ENCODE measurements at places on chromosomes 7 and 10.
A peak's percentile ranks its signal among the peaks of the same experiment; 100 is the strongest.

- peak; percentile 94 for DNase-seq
Measured at GRCh38 chr7:159197066-159197975, 52.7 kb upstream of the VIPR2 start.

GRCh38 chr10:16843252-16843870, 26.1 kb upstream of the RSU1 start:
- DNase-seq, result peak; percentile 80

GRCh38 chr7:129468547-129468946, 33.8 kb upstream of the SMKR1 start:
- no peak for DNase-seq

DNA sequence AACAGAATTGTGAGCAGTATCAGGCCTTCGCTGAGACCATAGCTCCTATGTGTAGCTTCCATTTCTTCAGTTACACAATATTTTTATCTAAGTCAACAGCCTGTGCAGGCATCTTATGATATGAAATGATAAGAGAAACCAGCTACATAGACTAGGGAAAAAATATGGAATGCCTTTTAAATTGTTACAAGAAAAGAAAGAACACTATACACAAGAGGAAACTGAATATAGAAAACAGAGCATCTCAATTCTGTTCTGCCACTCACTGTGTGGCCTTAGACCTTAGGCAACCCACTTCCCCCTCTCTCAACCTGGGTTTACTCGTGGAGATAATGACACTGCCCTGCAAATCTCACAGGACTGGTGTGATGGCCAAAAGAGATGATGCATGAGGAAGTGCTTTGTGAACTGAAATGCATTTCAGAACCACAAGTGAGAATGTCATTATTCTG, 132.9 kb downstream of the LRRN3 start:
- DNase-seq, result no peak

DNA sequence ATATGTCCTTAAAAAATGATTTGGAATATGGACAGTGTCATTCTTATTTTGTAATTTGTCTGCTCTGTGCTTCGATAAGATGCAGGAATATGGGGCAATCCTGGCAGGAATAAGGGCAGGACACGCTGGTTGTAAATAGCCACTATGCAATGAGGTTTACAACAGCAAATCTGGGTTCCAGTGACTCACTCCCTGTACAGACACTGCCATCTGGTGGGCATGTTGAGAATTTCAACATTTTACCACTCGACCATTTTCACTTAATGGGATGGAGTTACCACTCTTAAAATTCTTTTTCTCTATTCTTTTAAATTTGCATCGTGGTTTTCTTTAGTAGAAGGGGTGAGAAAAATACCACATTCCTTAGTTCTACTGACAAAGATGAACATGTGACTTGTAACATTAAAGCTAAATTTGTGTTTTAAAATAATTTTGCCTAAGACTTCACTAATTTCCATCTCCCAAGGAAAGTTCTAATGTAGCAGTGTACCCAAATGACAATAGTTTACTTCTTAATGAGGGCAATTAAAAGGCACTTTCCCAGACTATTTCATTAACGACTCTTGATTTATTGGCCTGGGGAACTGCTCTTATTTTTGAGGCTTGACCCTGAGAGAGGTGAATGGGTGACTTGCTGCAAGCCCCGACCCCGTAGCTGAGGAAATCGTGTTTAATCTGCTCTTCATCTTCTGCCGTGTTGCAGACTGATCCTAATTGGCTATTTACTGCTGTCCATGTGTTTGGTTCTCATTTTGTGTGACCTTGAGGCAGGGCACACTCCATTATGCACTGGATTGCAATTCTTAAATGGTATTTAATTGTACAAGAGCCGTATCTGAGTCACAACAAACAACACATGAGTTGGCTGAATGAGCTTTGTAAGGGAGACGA, 173.6 kb upstream of the IMMP2L start:
- DNase-seq, result peak; percentile 77

DNA sequence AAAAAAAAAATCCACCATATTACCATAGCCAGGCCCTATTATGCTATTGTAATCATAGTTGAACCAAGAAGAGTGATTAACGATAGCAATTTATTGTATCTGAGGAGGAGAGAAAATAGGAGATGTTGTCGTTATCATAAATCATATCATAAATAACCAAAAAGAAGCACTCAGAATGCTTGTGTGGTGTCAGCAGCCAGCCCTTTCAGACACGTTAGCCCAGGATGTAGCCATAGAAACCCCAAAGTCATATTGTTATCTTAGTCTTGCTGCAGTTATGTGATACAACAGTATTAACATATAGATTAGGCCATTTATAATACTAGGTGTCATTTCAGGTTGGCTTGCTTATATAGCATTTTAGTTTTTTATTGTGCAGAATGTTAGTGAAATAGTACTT, 102.2 kb upstream of the GATA3 start:
- DNase-seq, result no peak

- no peak for DNase-seq
Measured at GRCh38 chr7:121623130-121623872, 227.2 kb upstream of the FAM3C start.

- no peak for DNase-seq
Measured at GRCh38 chr10:67606572-67606971, 89.4 kb downstream of the CTNNA3 start.

- DNase-seq, result no peak
Measured at GRCh38 chr10:28548781-28549498, 16.0 kb downstream of the WAC start.
